ENCODE measurements at places on chromosomes 5 and 9.

DNA sequence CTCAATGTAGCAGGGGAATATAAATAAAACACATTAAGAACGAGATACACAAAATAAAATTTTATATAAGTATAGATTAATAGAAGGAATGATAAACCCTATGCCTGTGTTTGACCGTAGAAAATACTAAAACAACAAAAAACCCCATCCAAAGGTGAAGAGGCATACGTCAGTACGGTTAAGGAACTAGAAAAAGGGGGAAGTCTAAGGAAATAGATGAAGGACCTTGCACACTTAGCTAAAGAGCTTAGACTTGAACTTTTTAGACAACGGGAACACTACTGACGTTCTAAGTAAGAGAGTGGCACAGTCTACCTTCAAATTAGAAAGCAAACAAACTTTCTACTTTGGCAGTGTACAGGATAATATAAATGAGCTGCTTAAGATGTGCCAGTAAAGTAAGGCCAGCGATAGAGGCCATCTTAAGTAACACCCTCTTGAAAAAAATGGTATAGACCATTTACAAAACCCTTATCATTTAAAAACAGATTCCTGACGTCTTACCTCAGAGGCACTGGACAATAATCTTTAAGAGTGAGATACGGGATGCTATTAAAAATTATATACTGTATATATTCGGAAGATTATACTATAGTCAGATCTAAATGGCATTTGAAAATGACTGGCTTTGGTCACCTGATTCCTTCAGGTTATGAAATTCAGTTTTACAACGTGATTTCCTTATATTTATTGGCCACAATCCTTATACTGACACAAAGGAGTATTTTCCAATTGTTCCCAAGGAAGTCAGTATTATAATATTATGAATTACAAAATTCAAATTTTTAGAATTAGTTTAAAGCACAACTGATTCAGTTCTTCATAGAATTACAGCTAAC lies 8.5 kb downstream of the PANK3 start:
- no peak for DNase-seq

DNA sequence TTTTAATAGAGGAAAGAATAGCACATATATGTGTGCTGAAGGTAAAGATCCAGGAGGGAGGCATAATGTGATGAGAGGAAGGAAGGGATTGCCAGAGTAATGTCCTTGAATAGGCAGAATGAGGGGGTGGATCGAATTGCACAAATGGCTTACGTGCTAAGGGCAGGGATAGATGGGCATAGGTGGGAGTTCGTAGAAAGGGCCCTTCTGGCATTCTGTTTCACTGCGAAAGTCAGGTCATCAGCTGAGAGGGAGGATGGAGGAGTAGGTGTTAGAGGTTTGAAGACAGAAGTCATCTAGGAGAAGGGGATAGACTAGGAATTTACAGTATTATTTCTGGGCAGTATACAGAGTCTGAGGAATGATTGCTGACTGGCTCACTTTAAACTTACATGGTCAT lies 32.1 kb downstream of the CNOT6 start:
- no peak for DNase-seq

DNA sequence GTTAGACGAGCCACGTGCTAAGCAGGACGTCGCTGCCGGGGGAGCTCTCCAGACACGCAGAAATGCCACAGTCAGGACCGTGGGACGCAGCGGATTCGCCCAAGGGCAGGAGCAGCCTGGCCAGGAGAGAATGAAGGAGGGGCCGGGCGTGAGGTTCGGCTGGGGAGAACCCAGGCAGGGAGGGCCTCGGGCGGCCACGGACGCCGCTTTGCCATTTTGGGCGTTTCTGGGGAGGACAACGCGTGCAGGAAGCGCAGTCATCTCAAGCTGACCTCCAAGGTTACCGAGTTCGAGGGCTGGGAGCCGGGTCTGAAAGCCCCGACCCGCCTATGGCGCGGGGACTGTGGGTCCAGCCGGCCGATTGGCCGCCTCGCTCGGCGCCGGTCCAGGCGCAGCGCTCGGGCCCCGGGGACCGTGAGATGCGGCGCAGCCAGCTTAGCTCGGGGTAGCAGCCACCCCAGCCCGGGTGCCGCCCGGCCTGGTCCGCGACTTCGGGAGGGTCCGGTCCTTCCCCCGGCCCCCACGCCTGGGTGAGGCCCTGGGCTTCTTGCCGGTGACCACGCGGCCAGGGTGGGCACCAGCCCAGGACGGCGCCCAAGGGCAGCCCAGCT lies 760 bp upstream of the MAN1B1 start:
- DNase-seq, result no peak

- no peak for DNase-seq
Observed at GRCh38 chr5:72709341-72709740, 107.1 kb upstream of the TNPO1 start.

DNA sequence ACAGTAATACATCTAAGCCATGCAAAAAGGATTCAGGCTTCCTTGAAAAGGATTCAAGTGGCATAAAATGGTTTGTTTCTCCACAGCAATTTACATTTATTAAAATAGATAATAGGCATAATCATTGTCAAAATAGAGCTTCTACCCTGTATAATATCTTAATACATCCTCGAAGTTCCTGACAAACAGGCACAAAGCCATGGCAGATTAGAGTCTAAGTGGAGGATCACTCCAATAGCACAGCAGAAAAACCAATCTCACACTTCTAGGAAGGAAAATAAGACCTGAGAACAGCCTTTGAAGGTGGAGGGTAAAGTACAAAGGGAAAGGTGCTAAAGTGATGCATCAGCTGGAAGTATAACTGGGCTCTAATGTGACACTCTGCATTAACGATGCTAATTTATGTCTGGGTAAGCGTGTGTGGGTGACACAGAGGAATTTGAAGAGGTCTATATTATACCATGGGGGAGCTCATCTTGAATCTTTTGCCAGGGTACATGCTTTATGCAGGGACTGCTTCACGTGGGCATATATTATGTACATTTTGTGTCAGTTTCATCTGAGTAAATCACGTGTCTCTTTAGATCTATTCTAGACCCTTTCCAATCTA lies 28.8 kb downstream of the PPP2R2B start:
- no peak for DNase-seq

DNA sequence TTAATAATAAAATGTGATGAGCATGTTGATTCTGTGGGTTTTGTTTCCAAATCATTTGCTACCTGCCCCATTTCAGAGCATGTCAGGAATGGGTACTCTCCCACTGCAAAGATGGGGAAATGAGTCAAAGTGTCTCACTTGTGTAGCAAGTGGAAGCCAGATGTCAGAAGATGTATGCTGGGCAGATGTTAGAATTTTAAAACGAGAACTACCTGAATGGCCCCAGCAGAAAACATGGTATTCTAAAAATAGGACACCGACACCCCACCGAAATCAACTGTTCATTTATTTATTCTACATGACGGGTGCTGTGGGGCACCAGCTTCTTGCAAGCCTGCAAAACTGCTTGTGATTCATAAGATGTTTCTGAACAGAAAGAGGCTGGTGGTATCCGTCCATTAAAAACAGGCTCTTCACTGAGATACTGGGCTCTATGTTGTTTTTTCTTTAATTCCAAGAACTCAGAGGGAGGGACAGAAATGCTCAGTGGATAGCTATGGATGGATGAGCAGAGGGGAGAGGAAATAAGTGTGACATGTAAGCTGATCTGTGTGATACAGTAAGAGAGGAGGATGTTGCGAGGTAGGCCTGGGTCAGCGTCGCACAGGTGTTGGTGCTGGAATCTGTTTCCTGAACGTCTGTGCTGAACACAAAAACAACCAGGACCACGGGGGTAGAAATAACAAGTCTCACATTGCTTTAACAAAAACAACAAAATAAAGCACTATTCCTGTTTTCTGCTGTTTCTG lies 157.2 kb downstream of the EFNA5 start:
- DNase-seq, result no peak

DNA sequence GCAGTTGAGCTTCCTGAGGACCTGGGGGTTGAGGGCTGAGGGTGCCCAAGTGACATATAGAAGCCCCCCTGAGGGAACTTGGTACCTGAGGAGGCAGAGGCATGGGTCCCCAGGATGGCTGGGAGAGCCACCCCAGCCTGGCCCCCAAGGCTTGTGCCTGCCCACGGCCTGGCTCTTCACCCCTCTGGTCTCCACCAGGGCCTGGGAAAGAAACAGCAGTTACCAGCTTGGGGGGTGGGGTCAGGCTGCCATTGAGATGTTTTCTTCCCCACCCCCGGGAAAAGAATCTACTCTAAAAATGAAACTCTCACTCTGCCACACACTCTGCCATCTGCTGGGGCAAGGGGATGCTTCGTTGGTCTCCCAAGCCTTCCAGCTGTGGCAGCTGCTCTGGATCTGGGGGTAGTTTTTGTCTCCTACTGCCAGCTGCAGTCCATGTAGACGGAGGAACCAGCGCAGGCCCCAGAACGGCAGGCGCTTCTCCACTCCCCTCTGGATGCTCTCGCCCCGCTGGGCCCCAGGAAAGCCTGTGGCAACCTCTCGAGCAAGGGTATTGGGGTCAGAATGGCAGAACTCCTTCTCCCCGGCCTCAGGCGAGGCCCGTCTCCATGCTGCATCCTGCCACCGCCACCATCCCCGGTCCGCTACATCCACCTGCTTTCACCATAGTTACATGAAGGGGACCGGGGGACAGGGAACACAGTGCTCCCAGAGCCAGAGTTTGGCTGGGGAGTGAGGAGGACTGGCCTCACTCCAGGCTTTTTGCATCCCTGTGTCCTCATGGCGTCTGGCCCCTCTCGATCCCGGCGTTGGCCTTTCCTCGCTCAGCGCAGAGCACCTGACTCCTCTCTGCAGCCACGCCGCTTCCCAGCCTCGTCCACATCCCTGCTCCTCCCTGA lies 123.5 kb downstream of the DAB2IP start:
- no peak for DNase-seq

DNA sequence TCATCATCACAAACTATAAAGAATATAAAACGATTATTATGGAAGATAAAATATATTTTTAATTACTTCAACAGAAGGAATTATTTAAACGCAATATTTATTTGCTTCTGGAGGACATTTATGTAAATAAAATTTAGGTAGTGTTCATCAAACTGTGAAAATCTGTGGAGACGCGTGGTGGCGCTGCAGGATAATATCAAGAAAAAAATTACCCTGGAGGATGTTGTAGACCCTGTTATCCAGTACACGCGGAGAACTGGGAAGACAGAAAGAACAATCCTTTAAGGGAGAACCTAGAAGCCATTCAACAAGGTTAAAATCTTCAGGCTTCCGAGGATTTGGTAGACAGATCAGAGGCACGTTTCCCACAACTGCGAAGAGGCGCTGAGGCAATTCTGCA lies at the start of gene PCDHB12:
PCDHB12 (plus strand) TSS at position 242 of the 400 bp plus-strand sequence. CDS start 189 bp downstream, outside the sequence.
- no peak for DNase-seq

DNA sequence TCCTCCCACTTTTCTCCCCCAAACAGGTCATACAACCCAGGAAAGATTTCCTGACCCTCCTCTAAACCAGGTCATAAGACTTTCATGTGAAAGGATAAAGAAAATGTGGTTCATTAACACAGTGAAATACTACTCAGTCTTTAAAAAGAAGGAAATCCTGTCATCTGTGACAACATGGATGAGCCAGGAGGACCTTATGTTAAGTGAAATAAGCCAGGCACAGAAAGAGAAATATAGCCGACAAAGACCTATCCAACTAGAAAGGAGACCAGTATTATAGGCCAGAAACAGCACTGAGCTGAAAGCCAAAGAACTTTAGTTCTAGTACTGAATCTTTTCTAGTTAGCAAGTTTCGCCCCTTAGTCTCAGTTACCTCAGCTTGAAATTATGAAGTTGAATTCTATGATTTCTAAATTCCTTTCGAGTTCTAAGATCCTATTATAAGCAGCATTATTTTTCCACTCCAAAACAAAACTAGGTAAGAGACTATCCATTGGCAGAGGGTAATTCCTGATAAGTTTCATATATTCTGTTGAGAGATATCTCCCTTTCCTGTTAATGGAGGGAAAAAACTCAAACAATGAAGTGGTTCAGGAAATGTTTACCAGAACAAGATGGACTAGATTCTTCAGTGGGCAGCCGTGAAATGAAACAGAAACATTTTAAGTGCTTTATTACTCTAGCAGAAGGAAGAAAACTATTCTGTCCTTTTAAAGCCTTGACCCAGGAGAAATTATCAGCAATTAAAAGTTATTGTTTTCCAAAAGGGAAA lies 42.5 kb downstream of the GNA14 start:
- no peak for DNase-seq

DNA sequence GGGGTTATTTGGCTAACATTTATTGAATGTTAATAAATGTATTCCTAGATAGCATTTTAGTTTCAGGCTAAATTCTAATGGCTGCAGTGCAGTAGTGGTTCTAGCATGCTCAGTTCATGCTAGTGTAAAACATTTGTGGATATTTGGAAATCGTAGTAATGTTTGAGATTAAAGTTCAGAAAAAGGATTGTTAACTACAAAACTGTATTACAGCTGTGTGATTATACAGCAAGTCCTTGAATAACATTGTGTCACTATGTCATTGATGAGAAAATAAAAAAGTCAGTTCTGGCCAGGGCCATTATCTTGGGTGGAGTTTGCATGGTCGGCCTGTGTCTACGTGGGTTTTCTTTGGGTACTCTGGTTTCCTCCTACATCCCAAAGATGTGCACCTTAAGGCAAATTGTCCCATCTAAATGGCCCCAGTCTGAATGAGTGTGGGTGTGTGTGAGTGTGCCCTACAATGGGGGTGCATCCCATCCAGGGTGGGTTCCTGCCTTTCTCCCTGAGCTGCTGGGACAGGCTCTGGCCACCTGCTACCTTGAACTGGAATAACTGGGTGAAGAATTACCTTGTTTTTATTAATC lies 8.8 kb downstream of the ZSWIM6 start:
- DNase-seq, result no peak

- DNase-seq, result no peak
Observed at GRCh38 chr5:64653766-64654560, 36.3 kb upstream of the SHISAL2B start.

DNA sequence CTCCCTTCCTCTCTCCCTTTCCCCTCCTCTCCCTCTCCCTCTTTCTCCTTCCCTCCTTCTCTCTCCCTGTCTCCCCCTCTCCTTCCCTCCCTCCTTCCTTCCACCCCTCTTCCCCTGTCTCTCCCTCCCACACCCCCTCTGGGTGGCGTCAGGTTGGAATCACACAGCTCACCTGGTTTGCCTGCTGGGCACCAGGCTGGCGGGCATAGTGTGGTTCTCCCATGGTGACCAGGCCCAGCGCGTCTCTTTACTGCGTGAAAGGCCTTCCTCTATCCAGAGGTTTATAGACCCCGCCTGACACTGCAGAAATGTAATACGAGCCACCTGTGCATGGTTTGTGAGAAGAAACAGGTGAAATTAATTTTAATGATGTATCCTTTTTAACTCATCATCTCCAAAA lies 76.2 kb downstream of the MRPL36 start:
- DNase-seq, result no peak

- no peak for DNase-seq
Observed at GRCh38 chr5:107469485-107470294, 201.0 kb downstream of the EFNA5 start.

GRCh38 chr5:115718927-115719326 lies 93.1 kb upstream of the TMED7 start:
- DNase-seq, result no peak

- DNase-seq, result no peak
Observed at GRCh38 chr9:135810806-135811575, 96.4 kb downstream of the CAMSAP1 start.

All from amygdala (tissue), 56 donors.